ENCODE measurements at places on chromosomes 2 and 18.

- no peak for DNase-seq
These were observed 19.3 kb upstream of the CPS1 start for GRCh38 chr2:210536973-210537650.

DNA sequence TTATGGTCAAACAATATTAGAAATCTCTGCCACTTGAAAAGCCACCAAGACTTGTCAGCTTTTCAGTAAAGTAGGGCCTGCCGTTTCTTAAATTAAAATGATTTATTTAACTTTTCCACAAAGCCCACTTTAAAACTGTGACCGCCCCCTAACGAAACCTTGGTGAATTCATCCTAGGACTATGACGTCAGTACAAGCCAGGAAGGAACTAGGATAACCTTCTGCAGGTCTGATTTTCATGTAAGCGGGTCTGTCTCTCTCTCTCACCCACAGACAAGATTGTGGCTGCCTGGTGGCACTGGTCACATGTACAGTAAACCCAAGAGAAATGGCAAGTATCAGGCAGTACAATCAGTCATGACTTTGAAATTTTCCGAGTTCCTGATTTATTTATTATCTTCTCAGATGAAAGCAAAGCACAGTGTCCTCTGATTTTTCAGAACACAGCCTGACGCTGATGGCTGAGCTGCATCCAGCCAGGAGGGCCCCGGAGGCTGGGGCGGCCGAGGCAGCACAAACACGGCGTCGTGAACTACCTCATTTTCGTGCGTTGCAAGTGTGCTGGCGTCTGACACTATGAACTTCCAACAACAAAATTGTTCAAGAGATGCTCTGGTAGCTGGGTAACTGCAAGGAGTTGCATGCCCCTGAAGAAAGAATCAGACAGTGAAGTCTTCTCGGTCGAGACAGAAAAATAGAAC is 18.9 kb downstream of the SALL3 start:
- DNase-seq: no peak

DNA sequence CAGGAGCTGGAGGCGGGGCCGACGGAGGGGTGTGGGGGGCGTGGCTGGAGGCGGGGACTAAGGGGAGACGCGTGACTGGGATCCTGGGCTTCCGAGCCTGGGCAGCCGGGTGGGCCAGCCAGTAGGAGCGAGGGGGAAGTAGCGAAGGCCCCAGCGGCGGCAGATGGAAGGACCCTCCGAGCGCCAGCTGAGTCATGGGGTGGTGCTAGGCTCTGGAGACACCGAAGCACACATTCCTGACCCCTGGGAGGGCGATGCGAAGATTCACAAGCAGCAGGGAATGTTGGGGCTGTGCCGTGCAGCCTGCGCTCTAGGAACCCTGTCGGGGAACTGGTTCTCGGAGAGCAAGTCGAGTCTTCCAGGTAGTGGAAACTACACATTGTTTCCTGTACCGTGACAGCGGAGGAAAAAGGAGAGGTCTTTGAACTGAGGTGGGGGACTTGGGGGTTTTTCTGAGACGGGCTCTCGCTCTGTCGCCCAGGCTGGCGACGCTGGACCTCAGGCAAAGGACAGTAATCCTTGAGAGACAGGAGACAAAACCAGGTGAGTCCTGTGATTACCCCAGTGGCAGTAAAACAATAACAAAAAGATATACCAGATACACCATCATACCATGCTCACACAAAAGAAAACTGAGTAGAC is 650 bp upstream of the AFG3L2 start:
- no peak for DNase-seq

DNA sequence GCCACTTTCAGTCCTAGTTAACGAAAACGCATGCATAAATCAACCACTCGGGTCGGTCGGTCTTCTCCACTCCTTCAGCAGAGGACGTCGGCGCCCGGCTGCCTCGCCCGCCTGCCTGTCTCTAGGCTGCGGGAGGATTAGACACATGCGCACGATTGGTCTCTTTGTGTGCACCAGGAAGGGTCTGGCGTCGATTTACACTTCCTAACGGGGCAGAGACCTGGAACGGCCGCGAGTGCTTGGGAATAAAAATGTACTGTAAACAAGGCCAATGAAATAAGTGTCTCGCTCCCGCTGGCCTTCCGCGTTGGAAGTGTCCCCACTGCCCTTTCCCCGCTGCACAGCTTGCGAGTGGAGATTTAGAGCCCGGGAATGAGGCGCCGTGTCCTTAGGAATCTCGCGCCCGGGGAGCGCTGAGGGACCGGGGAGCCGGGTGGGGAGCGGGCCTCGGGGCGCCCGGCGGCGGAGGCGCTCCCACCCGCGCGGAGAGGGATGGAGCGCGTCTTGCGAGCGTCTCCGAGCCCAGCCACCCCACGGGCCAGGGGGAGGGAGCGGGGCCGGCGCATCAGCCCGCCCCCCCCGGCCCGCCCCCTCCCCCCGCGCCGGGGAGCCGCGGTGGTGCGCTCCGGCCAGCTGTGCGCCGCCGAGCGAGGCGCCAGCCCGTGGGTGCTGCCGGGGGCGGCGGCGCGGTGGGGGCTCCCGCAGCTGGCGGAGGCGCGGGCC is at the start of gene DOK6:
TSS of gene DOK6 (plus strand) at position 636 of the 723 bp plus-strand sequence.
- DNase-seq: no peak

GRCh38 chr2:120993661-120994060 is 258.0 kb downstream of the GLI2 start:
- no peak for DNase-seq
